ENCODE measurements at places on chromosomes 4 and X.
A peak's percentile ranks its signal among the peaks of the same experiment; 100 is the strongest.

DNA sequence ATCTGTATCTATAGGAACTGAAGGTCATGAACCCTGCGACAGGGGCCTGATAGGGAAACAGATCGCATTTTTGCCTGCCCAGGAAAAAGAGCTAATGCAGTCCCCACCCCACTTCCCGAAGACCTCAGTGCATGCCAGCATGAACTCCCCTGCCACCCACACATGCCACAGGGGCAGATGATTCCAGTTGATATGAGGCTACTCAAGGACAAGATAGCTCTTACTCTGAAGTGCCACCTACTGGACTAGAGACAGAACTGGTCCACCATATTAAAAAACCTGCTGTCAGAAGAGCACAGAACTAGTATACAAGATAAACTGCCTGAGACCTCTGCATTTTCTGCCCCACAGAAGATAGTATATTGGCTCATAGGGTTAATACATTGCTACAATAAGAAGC lies 68.0 kb downstream of the YIPF7 start:
- DNase-seq, result no peak

DNA sequence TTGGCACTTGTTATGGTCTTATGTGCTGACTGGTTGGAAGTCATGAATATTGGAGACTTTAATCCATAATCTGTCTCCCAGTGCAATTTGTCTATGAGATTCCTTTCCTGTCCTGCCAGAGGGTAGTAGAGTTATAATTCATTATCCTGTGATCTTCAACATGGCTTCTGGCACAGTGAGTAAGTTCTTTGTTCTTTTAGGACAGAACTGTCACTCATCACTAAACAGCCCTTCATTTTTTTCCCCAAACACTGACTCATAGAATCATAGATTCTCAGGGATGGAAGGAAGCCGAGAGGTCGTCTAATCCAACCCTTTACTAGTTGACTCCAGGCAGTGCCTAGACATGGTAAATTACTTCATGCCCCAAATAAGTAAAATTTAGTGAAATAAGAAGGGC lies 78.4 kb downstream of the LUZP4 start:
- no peak for DNase-seq

- DNase-seq, result no peak
Observed at GRCh38 chr4:159503236-159504008, 400.5 kb downstream of the RAPGEF2 start.

DNA sequence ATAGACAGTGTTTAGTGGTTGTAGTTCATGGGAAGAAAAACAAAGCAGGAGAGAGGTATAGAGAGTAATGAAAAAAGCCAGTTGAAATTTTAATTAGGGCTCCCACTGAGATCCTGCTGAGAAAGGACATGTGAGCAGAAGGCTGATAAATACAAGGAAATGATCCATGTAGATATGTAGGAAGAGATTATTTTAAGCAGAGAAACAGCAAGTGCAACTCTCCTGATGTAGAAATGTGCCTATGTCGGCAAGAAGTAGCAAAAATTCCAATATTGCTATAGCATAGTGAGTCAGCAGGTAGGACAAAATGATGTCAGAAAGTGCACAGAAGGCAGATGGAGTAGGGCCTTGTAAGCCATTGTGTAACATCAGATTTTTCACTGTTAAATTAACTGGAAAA lies 1027.3 kb downstream of the PCDH18 start:
- no peak for DNase-seq

GRCh38 chr4:48224606-48225005 lies 45.0 kb downstream of the TEC start:
- no peak for DNase-seq

DNA sequence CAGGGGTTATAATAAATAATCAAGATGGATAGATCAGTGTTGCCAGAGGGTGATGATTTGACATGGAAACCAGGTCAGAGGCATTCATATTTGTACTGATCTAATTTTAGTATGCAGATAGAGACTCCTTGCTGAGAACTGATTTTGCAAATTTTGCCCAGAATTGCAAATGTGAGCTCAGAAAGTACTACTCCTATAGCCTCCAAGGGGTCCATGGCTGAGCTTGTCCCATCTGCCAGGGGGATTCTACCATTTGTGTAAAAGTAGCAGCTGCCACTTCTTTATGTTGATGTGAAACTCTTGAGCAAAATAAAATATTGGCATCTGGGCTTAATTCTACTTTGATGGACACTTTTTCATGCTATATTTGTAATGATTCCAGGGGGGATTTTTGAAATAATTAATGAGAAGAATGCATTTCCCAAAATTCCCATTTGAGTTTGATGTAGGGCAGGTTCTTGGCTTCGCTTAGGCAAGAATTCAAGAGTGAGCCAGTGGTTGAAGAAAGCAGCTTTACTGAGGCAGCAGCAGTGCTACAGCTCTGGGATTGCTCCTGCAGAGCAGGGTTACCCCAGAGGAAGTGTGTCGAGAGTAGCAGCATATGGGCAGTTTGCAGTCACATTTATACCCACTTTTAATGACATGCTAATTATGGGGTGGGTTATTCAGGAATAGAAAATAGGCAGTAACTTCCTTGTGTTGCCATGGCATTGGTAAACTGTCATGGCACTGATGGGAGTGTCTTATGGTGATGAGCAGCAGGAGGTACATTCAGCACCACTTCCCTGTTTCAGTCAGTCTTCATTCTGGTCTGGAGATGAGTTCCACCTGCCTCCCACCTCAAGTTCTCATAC lies 38.7 kb upstream of the DCLK2 start:
- DNase-seq, result peak; percentile 42

GRCh38 chr4:22215084-22215483 lies 266.5 kb upstream of the KCNIP4 start:
- DNase-seq, result no peak

- no peak for DNase-seq
Observed at GRCh38 chr4:169615467-169616106, 3.2 kb upstream of the NEK1 start.

- DNase-seq, result no peak
Observed at GRCh38 chr4:108717386-108717785, 45.5 kb downstream of the ETNPPL start.

GRCh38 chr4:168503652-168504362 lies 7.0 kb downstream of the PALLD start:
- no peak for DNase-seq

GRCh38 chr4:5912614-5913019 lies 19.7 kb upstream of the CRMP1 start:
- DNase-seq, result no peak

DNA sequence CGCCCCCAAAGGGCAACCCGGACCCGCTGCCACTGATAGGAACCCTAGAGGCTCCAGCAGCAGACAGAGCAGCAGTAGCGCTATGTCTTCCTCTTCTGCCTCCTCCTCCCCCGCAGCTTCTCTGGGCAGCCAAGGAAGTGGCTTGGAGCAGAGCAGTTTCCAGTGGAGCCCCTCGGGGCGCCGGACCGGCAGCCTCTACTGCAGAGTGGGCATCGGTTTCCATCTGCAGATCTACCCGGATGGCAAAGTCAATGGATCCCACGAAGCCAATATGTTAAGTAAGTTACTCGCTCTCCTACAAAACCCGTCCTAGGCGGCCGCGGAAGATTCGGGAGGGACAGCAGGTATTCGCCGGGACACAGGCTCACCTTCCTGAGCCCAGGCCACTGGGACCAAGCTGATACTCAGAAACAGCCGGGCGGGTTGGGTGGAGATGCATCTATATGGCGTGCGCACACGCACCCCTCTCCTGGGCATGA lies 477 bp downstream of the FGF5 start:
- DNase-seq, result no peak

GRCh38 chr4:151798678-151799416 lies 38.0 kb upstream of the GATB start:
- DNase-seq, result no peak

DNA sequence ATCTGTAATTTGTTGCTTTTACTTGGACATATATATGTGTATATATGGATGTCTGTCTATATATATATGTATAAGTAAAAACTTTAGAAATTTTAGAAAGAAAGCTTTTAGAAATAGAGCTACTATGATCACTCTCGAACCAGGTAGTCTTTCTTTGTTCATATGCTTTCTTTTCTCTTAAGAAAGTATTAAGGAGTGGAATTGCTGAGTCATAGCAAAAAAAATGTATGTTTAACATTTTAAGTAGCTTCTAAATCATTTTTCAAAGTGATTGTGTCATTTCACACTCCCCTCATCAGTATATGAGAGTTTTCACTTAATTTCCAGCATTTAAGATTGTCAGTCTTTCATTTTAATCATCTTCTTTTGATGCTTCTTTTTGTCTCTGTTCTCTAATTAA lies 447.9 kb upstream of the TECRL start:
- no peak for DNase-seq

DNA sequence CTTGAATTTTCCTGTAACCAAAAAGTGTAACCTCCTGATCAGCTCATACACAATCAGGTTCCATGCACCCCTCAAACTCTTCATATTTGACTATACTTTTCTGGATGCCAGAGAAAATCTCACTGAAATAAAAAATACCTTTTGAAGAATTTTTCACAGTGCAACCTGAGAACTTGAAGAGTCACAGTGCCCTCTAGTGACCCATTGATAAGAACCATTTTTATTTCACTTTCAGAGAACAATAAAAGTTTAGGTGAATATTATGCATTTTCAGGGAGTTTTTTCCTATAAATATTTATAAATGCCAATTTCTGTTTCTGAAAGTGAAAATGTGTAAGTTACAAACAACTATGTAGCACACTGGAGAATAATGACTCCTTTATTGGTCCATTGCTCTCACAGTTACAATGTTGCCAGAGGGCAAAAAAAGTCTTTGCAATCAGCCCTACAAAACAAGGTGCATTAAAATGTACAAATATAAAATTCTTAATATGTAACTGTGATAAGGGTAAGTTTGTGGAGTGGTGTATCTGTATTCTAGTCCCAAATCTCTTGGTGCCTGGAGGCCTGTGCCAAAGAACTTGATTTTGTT lies 153.6 kb upstream of the INTU start:
- DNase-seq, result peak; percentile 39

DNA sequence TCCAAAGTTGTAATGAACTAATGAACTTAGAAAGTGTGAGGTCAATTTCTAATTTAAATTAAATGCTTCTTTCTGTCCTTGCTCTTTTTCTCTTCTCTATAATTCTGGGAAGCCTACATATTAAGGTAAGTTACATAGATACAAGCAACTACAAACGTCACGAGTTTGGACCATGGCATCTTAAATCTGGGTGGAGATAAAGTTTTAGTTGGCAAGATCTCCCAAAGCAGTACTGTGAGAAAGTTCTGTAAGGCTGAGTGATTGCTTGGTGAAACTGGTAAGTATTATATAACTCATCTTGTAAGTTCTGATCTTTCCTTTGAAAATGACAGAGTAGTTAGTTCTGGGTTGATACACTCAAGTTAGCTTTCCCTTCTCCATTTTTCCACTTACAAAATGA lies 125.7 kb upstream of the CBR4 start:
- DNase-seq, result no peak

GRCh38 chr4:38531141-38531727 lies 132.8 kb upstream of the KLF3 start:
- peak; percentile 57 for DNase-seq

GRCh38 chrX:65596270-65597034 lies 61.9 kb upstream of the LAS1L start:
- DNase-seq, result no peak

DNA sequence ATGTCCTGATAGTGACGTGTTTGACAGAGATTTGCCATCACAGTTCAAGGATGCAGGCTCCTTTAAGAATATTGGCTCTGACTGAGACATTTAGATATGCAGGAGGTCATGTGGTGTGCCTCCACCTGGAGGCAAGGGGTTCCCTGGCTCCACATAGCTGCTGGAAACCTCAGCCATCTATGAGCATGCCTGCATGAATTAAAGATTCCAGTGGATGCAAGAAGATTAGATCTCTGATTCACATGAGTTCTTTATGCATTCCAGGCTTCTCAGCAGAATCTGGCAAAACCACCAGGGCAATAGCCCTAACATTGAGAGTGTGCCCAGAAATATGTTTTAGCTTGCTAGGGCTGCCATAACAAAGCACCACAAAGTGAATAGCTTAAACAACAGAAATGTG lies 298.5 kb upstream of the AADAT start:
- DNase-seq, result no peak

- no peak for DNase-seq
Observed at GRCh38 chr4:130393231-130393630, 1297.3 kb downstream of the C4orf33 start.

DNA sequence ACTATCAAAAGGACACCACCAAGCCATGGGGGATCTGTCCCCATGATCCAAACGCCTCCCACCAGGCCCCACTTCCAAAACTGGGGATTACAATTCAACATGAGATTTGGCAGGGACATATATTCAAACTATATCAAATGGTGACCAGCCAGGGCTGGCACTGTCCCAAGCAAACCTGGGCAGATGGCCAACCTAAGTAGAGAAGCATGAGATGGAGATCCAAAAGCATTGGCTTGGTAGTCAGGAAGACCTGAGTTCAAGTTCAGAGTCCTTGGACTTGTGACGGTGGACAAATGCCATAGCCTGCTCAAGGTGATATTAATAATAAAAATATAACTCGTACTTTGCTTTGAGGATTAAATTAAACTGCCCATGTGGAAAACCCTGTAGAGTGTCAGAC lies 79.2 kb upstream of the HS3ST1 start:
- DNase-seq, result no peak

GRCh38 chr4:95641571-95641970 lies 92.8 kb upstream of the UNC5C start:
- no peak for DNase-seq

GRCh38 chrX:72461288-72461687 lies 111.4 kb downstream of the HDAC8 start:
- DNase-seq, result peak; percentile 5

DNA sequence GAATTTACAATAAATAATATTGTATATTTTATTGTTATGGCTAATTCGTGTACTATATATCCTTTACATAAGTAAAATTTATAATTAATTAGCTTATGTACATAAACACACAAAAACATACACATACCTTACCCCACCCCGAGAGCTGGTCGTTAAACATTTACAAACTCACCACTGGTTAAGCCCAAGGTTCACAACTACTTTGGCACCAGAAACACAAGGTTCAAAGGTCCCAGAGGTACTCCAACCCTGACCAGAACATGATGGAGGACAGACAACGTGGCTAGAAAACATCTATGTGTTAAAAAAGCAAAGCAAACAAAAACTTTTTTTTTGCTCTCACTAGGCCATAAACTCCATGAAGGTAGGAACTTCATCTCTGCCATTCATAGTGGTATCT lies 37.7 kb downstream of the SLC25A5 start:
- DNase-seq, result no peak

- DNase-seq, result peak; percentile 20
Observed at GRCh38 chr4:188372829-188373228, 233.6 kb downstream of the TRIML1 start.

- DNase-seq, result no peak
Observed at GRCh38 chr4:47010912-47011446, 17.6 kb upstream of the GABRA4 start.

Measured in spinal cord (tissue), 10 donors.